A549 treated with CORT108297 at 1 μM for 4 hours (cell line): ENCODE measurements at places on chromosomes 1 and 21. TPM values are rescaled to one million over a fixed set of nuclear protein-coding genes. Genes with fewer than 3 reads are reported as not detected.

The EFNA3 gene
- 3.4 to 5.1 TPM (median 4.7 TPM) in 5 replicates for total RNA-seq

The FMO1 gene
- not detected in 5 replicates for total RNA-seq

The SH3BGR gene
- total RNA-seq, result 0.95 to 1.2 TPM (median 1.2 TPM) in 5 replicates

The ADPRS gene
- 21.4 to 29.6 TPM (median 27.5 TPM) in 5 replicates for total RNA-seq

The SIPA1L2 gene
- 7.1 to 8.3 TPM (median 7.9 TPM) in 5 replicates for total RNA-seq
